ENCODE measurements at places on chromosomes 2 and 18.

DNA sequence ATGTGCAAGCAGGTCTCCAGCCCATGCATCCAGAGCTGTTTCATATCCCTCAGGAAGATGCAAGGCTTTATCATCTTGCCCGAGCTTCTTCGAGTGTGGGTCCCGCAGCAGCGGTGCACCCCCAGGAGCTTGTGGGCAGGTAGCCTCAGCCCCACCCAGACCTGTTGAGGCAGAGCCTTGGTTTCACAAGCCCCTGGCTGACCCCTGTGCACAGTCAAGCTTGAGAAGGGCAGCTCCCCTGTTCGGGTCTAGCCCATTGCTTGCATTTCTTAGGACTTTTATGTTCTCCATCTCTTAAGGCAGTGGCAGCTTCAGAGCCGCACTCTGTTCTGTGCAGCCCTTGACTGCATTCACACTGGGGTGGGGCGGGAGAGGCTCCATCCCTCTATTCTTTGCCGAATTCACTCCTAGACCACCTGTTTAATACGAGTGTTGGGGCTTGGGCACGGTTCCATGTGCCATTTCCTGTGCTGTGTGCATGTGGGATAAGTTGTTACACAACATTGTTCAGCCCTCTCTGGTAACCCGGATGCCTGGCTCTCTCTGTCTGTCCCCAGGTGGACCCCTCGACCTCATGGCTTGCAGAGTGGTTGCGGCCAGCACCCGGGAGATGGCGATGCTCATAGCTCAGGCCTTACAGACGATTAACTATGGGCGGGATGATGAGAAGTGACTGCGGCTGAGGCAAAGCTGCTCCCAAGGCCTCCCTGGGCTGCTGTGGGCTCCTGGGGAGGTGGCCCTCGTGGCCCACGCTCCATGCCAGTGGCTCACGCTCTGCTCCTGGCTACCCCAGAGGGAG is 48.7 kb downstream of the IMPA2 start:
- no peak for DNase-seq

DNA sequence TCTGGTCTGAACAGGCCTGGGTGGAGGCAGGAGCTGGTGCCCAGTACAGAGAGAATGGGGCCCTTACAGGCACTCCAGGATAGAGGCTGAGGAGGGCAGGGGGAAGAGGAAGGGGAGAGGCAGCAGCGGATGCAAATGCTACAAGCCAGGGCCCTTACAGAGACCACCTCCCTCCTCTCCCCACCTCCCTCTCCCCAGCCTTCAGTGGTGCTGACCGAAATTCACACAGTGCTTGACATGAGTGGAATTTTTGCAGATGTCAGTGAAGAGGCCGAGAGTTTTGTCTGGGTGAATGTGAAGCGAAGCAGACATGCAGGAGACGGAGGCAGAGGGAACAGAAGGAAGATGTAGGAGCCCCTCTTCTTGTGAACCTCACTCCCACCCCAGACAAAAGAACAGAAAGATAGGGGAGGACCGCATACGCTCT is 31.9 kb downstream of the CIB4 start:
- DNase-seq, result no peak

DNA sequence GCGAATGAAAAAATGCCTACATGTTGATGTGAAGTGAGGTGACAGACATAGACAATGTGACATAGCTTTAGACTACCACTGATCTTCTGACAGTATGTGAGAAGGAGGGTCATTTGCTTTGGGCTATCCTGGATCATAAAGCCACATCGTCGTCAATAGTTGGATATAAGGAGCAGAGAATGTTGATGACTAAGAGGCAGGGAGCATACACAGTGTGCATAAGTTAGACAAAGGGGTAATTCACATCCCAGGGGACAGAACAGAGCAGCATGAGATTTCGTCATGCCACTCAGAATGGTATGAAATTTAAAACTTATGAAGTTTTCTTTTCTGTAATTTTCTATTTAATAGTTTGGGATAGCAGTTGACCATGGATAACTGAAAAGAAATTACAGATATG is 403.2 kb downstream of the DSC3 start:
- DNase-seq, result no peak

- no peak for DNase-seq
Measured at GRCh38 chr2:174759381-174760065, 4.7 kb downstream of the CHRNA1 start.

Data from activated CD4-positive, CD25-positive, alpha-beta regulatory T cell treated with anti-CD3 and anti-CD28 coated beads, Interleukin-2, amount 50 U/mL, for 16 hours (primary cell).